ENCODE measurements at places on chromosomes 12 and 14. TPM values are rescaled to one million over a fixed set of nuclear protein-coding genes. Genes with fewer than 3 reads are reported as not detected.

The KRT82 gene
- not detected for total RNA-seq

The SLC6A12 gene
- total RNA-seq = not detected

The DNAAF2 gene
- 10.8 TPM for total RNA-seq

The THTPA gene
- 9.8 TPM for total RNA-seq

The PLEK2 gene
- total RNA-seq = 48.1 TPM

The SSTR1 gene
- 2.4 TPM for total RNA-seq

The RAB15 gene
- total RNA-seq = 24.3 TPM

Data from mesangial cell (primary cell).